ENCODE measurements at places on chromosomes 5 and 9. TPM values are rescaled to one million over a fixed set of nuclear protein-coding genes. Genes with fewer than 3 reads are reported as not detected.

Gene ANKRD18A
- not detected for total RNA-seq

Gene TMOD1
- 0.87 TPM for total RNA-seq

Gene FBP2
- total RNA-seq: not detected

Gene TEX48
- not detected for total RNA-seq

Gene NCS1
- total RNA-seq: 4.0 TPM

Gene ZNF367
- total RNA-seq: 2.3 TPM

Gene CNTNAP3
- total RNA-seq: 86.4 TPM

Gene ACOT12
- not detected for total RNA-seq

Gene FOXE1
- total RNA-seq: not detected

Gene GLIPR2
- total RNA-seq: 112 TPM

Gene NLN
- total RNA-seq: 23.2 TPM

Gene PCDHGA10
- 5.2 TPM for total RNA-seq

Gene GABRA6
- not detected for total RNA-seq

Gene RAI14
- total RNA-seq: 215 TPM

Gene C1QTNF2
- total RNA-seq: 0.11 TPM

Gene ARHGEF28
- total RNA-seq: 52.0 TPM

Gene MEGF10
- total RNA-seq: 1.6 TPM
